Femur (tissue), 1 donor: ENCODE measurements at places on chromosomes 12 and 14.

DNA sequence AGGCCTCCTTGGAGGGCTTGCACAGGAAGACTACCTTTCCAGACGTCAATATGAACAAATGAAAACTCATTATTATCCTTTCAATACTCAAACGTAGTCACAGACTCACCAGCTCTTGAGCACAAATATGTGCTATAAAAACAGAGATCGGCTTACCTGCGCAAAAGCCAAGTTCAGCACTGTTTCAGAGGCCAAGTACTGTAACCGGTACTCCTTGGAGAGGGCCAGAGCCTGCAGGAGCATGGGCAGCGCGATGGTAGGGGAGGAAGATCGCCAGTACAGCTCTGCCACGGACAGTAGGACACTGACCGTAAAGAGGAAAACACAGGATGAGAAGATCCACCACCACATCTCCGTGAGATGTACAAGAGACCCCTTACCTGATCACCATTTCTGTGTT lies 21.6 kb upstream of the CAMKK2 start:
- DNase-seq, result no peak

- no peak for DNase-seq
Measured at GRCh38 chr14:104473649-104474494, 105.7 kb upstream of the C14orf180 start.

GRCh38 chr14:50871914-50872732 lies at the start of gene ABHD12B:
Gene ABHD12B, plus strand, starts transcription at chr14:50872053. Its CDS starts 122 bp downstream, at chr14:50872175.
- peak; percentile 24 for DNase-seq

- no peak for DNase-seq
Measured at GRCh38 chr12:52091869-52092268, 12.4 kb downstream of the SMIM41 start.

GRCh38 chr14:76121089-76121748 lies 30.5 kb upstream of the GPATCH2L start:
- DNase-seq, result no peak
